ENCODE measurements at places on chromosomes 2 and 18.

- DNase-seq: no peak
These were observed 211.0 kb upstream of the REG3G start for GRCh38 chr2:78814331-78814986.

DNA sequence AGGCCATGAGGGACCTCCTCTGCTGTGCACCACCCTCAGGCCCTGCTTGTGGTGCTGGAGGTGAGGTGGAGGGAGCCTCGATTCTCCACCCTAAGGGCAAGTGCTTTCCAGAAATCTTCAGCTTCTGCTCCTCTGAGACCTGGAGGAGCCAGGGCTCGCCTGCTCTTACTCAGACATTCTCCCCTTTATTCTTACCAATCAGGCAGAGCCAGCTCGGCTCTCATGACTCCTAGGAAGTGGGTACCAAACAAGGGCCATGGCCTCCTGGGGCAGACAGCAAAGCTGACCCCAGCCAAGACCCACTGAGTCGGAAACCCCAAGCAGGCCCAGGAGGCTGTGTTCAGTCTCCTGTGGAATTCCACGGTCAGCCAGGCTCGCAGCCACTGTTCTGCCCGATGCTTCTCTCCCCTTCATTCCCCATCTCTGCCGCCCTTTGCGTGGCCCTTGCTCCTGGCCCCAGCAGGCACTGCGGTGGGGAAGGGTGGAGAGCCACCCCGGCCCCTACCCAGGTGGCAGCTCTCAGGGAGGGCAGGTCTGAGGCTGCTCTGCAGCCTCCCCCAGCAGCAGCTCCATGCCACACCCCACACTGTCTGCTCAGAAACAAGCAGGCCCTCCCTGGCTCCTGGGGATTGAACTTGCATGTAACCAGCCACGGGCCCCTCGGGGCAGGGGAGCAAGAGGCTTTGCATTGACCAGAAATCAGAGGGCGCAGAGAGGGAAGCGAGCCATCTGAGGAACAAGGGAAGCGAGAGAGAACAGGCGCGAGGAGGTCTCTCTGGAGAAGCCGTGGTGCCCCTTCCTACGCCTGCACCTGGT lies 24.0 kb downstream of the HS1BP3 start:
- DNase-seq: no peak

- DNase-seq: no peak
These were observed 157 bp downstream of the PTGR3 start for GRCh38 chr18:75208836-75209128.

- no peak for DNase-seq
These were observed 51.9 kb downstream of the PLA2R1 start for GRCh38 chr2:160010361-160011145.

- peak; percentile 46 for DNase-seq
These were observed 59.7 kb downstream of the PTH2R start for GRCh38 chr2:208466151-208466919.

GRCh38 chr2:215711471-215712034 lies 275.7 kb upstream of the FN1 start:
- DNase-seq: no peak

DNA sequence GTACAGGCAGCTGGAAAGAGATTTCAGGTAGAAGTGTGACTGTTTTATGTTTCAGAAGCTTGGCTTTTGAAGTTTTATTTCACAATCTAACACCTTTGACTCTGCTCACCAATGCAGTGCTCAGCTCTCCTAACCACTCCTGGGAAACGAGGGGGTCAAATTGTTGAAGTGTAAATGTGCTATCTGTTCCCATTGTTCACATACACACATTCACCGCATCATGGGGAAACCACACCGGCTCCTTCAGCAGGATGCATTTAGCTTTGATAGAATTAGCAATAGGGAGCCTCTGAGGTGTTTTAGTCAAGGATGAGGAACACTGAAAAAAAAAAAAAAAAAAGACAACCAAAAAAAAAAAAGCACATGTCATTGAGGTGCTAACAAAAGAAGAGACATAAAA lies 13.4 kb upstream of the DLGAP1 start:
- DNase-seq: no peak

- peak; percentile 21 for DNase-seq
These were observed 17.6 kb upstream of the CD28 start for GRCh38 chr2:203688798-203689197.

DNA sequence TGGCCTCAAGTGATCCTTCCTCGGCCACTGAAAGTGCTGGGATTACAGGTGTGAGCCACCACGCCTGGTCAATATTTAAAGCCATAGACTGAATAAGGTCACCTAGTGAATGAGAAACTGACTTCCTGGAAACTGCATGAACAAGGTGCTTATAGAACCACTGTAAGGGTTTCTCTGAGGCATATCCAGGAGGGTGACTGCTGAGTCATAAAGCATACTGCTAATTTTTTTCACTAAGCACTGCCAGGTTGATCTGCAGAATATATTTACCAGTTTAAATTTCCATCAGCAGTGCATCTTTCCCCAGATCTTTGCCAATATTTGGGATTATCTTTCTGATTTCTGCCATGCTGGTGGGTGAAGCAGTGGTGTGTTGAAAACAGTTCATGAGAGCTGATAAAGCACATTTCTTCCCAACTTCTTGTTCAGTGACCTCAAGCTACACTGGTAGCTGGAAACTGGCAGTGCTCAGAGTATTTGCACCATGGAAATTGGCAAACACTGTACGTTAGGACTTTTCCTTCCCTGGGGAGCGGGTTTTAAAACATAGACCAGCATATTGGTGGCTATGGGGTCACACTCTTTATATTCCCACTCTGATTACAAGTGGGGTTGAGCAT lies 4.2 kb upstream of the CLIP4 start:
- DNase-seq: no peak

DNA sequence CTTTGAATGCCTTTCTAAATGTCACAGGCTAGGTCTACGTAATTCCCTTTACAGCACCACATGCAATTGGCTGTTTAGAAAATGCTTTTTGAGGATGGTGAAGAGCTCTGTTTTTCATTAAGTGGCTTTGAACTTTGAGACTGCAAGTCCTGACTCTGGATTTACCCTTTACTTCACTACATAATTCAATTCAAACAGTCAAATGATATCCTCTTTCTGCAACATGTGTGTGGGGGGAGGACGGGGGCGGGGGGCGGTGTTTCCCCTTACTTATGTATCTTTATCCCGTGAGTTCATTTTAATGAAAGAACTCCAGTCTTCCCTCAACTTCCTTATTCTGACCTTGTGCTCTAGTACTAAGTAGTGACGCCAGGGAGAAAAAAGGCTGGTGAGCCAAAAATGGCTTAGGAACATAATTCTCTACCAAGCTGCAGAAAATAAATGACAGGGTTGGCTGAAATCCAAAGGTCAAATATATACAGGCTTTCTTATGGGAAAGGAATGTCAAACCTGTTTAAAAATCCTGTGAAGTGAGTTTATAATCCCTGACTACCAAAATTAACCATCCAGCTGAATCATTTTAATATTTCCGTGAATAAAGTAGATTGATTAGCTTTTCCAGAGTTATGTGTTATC lies 119.6 kb downstream of the SLC8A1 start:
- no peak for DNase-seq

DNA sequence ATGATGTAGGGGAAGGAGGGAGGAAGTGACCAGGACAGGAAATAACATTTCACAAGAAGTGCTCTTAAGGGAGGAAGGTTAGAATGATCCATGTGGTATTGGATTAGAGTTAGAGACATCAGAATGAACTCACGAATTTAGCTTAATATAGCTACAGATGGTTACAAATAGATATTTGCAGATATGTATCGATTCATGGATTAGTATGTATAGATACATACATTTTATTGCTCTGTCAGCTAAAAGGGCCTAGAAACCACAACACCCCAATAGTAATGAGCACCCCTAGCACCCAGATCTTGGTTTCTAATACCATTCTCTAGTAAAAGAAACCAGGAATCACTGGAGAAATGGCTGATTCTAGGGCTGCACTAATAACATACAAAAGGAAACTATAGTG lies 59.6 kb upstream of the LTBP1 start:
- no peak for DNase-seq

- DNase-seq: no peak
These were observed 239.0 kb upstream of the MMADHC start for GRCh38 chr2:149826471-149827125.
